ENCODE measurements at places on chromosomes 3 and 15. TPM values are rescaled to one million over a fixed set of nuclear protein-coding genes. Genes with fewer than 3 reads are reported as not detected.

Gene PLCD1
- 13.4 TPM for total RNA-seq

Gene RGMA
- 0.32 TPM for total RNA-seq

Gene CYP8B1
- not detected for total RNA-seq

Gene MST1R
- total RNA-seq = 0.30 TPM

Gene HIGD2B
- not detected for total RNA-seq

Gene SRGAP3
- total RNA-seq = 1.5 TPM

Gene FOXB1
- not detected for total RNA-seq

Gene RARRES1
- total RNA-seq = 43.9 TPM

Gene TAGLN3
- 1.8 TPM for total RNA-seq

Gene LYZL4
- not detected for total RNA-seq

Gene TTC23
- 32.6 TPM for total RNA-seq

Gene LRRC3B
- not detected for total RNA-seq

Gene TMCO5A
- not detected for total RNA-seq

Gene INTS14
- 25.5 TPM for total RNA-seq

Gene GABRG3
- total RNA-seq = 0.42 TPM

Gene KIF9
- total RNA-seq = 1.2 TPM

Gene C15orf39
- 6.4 TPM for total RNA-seq

Gene C3orf49
- not detected for total RNA-seq

Gene SHC4
- 2.6 TPM for total RNA-seq

Gene BTLA
- total RNA-seq = not detected

Gene PLSCR2
- total RNA-seq = not detected

Gene EFCAB12
- total RNA-seq = 0.05 TPM

Gene SEMA5B
- total RNA-seq = not detected

Gene PYGO1
- total RNA-seq = 10.4 TPM

All from smooth muscle cell of the umbilical artery (primary cell).